ENCODE measurements at places on chromosomes 5 and 9.
A peak's percentile ranks its signal among the peaks of the same experiment; 100 is the strongest.

GRCh38 chr5:88644676-88645075 is 238.3 kb downstream of the MEF2C start:
- no peak for DNase-seq

- DNase-seq, result peak; percentile 69
These were observed 60.1 kb downstream of the RGS3 start for GRCh38 chr9:113523421-113524141.

- no peak for DNase-seq
These were observed 688 bp downstream of the SNX24 start for GRCh38 chr5:122846051-122846550.

DNA sequence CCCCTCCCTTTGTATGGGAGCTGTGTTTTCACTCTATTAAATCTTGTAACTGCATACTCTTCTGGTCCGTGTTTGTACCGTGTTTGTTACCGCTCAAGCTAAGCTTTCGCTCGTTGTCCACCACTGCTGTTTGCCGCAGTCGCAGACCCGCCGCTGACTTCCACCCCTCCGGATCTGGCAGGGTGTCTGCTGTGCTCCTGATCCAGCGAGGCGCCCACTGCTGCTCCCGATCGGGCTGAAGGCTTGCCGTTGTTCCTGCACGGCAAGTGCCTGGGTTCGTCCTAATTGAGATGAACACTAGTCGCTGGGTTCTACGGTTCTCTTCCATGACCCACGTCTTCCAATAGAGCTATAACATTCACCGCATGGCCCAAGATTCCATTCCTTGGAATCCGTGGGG is 6.6 kb upstream of the GNE start:
- no peak for DNase-seq

- DNase-seq, result no peak
These were observed 49.4 kb upstream of the OTULINL start for GRCh38 chr5:14532180-14532579.

DNA sequence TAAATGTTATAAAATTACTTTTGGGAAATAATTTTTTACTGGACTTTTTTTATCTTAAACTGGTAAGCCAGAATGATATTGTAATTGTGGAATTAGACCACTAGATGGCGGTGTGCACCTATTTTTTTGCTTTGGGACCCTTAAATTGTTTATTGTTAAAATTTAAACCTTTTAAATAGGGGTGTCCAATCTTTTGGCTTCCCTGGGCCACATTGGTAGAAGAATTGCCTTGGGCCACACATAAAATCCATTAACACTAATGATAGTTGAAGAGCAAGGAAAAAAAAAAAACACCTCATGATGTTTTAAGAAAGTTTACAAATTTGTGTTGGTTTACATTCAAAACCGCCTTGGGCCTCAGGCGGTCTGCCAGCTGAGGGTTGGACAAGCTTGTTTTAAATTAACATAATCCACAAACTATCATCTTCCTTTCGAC is 28.4 kb upstream of the GADD45G start:
- DNase-seq, result peak; percentile 25

- no peak for DNase-seq
These were observed 341.5 kb upstream of the ST8SIA4 start for GRCh38 chr5:101244621-101245020.

- DNase-seq, result no peak
These were observed 17.6 kb upstream of the AGGF1 start for GRCh38 chr5:77012601-77013000.

- DNase-seq, result peak; percentile 85
These were observed 17.3 kb upstream of the ODF2 start for GRCh38 chr9:128438343-128439109.

GRCh38 chr9:7286101-7286500 is 513.5 kb downstream of the DMAC1 start:
- DNase-seq, result no peak

GRCh38 chr5:65927503-65928321 is 1.3 kb downstream of the ERBIN start:
- peak; percentile 16 for DNase-seq

- no peak for DNase-seq
These were observed 178.7 kb downstream of the PLK2 start for GRCh38 chr5:58281189-58281588.

GRCh38 chr9:112218908-112219307 is 43.8 kb upstream of the SUSD1 start:
- DNase-seq, result no peak

DNA sequence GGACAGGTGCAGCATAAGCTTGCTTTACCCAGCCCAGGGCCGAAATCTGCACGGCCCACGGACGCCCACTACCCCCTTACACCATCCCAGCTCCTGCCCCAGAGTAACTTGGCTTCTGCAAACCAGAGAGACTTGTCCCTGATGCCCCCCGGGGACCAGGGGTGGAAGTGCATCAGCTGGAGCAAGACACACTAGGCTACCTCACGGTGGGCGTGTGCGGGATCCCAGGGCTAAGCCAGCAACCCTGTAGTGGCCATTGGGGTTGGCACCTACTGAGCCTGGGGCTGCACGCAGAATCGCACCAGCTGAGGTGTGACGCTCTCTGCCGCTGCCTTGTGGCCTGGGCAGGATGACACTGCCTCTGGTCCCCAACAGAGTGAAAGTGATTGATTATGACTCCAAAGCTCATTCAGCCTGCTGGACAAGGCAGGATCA is 6.1 kb upstream of the ZNF79 start:
- no peak for DNase-seq

DNA sequence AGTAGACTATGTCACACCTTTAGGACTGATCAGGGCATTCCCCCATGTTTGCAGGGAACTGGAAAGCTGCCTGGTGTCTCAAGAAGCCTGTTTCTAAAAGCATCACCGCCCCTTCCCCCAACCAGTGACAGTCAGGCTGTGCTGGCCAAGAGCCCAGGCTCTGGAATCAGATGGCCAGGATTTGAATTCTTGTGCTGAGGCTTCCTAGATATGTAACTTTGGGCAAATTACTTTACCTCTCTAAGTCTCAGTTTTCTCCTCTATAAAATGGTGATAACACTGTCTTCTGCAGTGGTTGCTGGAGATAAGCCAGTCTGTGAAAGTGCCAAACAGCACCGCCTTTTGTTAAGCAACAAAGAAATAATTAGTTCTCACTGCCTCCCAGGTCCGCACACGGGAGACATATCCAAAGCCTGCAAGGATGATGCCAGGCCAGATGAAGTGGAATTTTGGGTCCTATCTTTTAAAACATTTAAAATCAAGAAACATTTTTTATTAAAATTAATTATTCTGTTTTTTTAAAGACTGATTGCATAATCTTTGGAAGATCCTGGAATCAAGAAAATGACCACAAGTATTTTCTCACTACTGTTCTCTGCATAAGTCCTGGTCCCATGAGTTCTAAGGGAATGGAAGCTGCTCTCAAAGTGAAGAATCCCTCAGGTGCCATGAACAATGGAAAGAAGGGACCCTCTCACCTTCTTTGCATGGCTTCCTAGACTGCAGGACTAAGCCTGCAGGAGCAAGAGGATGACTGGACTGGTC is 13.9 kb downstream of the SLC31A2 start:
- DNase-seq, result no peak

DNA sequence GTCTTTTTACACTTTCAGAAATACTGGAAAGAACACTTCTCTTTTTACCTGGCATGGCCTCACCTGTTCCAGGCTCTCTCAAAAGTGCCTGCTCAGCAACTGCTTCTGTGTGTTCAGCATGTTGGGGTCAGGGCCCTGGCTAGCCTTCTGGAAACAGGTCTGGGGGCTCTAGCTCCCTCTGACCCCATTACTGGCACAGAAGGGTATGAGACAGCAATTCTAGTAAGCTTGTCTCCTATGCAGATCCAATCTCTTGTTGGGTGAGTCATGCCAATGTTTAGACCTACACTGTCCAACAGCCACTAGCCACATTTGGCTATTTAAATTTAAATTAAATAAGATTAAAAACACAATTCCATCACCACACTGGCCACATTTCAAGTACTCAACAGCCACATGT is 80.8 kb downstream of the MAPKAP1 start:
- no peak for DNase-seq

GRCh38 chr5:87015901-87016300 is 251.8 kb upstream of the RASA1 start:
- DNase-seq, result peak; percentile 84

DNA sequence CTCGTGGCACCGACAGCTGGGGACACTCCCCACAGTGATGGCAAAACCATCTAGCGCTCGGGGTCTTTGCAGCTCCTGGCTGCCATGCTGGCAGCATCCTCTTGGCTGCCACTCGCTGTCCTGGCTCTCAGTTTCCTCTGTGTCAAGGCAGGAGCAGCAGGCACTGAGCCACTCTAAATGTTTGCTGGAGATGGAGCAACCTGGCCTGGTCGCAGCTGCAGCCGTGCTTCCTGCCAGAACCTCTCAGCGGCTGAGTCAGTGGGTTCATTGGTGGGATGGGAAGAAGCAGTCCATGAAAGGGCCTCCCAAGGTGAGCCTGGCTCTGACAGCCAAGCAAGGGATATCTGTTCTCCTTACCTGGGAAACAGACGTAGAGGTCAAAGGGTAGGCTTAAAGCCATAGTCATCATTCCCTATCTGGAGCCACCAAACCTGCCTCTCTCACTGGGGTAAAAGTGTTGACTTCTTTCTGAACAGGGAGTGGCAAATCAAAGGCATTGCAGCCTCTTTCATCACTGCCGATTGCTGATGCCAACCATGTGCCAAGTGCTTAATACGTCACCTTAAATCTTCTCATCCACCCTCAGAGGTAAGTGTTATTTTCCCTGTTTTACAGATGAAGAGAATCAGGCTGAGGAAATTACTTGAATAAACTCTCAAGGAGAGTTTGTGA is 304.8 kb upstream of the ZNF462 start:
- DNase-seq, result no peak

GRCh38 chr5:89087551-89088318 is 204.8 kb upstream of the MEF2C start:
- no peak for DNase-seq

GRCh38 chr5:42877431-42877830 is 65.7 kb upstream of the SELENOP start:
- no peak for DNase-seq

GRCh38 chr5:104347119-104347708 is 784.6 kb upstream of the NUDT12 start:
- DNase-seq, result no peak

DNA sequence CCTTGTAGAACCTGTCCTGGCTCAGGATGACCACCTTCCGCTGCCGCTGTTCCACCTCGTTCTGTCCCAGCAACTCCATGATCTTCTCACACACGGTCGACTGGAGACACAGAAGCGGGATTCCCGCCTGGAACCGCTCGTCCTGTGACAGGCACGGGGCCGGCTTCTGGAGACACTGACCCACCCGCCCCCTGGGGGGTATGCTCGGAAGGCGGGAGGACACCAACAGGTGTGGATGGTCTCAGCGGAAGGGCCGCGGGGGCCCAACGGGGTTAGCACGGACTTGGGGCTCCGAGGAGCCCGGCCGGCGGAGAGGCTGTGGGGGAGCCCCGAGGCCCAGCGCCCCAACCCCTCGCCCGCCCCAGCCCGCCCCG is 530 bp downstream of the UCK1 start:
- no peak for DNase-seq

DNA sequence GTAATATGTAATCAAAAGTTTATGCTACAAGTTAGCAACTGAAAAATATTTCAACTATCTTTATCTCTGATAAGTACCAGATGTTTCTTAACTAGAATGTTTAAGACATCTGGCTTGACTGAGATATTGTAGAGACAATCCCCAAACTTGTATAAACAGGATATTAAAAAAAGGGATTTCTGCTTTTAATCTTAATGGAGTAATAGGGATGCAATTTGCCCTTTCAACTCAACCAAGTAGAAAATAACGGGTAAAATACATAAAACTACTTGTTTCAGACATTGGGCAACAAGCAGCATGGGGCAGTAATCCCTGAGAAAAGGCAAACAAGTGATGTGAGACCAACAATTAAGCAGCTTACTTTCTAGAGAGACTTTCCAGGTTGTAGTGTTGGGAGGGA is 9.4 kb upstream of the ADAMTS12 start:
- DNase-seq, result no peak

- DNase-seq, result no peak
These were observed 97.5 kb upstream of the RPS23 start for GRCh38 chr5:82375488-82376244.
